Stimulated activated CD4-positive, alpha-beta T cell treated with anti-CD3 and anti-CD28 coated beads, Interleukin-2, amount 100 ng/mL, for 48 hours (primary cell): ENCODE measurements at places on chromosomes 12 and 14.
A peak's percentile ranks its signal among the peaks of the same experiment; 100 is the strongest.

DNA sequence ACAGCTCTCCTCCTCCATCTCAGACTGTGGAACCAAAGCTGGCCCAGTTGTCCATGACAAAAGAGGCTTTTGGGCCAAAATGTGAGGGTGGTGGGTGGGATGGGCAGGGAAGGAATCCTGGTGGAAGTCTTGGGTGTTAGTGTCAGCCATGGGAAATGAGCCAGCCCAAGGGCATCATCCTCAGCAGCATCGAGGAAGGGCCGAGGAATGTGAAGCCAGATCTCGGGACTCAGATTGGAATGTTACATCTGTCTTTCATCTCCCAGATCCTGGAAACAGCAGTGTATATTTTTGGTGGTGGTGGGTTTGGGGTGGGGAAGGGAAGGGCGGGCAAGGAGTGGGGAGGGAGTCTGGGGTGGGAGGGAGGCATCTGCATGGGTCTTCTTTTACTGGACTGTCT lies 11.8 kb upstream of the TAMALIN start:
- DNase-seq, result no peak

- no peak for DNase-seq
Observed at GRCh38 chr12:14841761-14842160, 1.6 kb downstream of the ART4 start.

- DNase-seq, result peak; percentile 55
Observed at GRCh38 chr12:54404061-54405004, 14.7 kb downstream of the ITGA5 start.

DNA sequence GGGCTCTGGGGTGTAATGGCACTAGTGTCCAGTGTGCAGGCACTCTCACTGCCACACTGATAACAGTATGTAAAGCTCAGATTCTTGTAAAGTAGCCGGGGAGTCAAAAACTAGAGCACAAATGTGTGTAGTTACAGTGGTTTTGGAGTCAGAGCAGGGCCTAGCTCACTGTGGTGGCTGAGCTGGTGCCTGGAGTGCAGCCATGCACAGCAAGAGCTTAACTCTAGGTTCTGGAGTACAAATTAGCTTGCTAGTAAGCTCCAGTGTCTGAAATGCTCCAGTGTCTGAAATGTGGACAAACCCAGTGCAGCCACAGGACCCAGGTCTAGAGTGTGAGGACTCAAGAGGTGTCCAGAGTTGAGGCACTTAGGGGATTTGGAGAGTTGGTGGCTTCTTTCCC lies 149.2 kb downstream of the MSRB3 start:
- no peak for DNase-seq

DNA sequence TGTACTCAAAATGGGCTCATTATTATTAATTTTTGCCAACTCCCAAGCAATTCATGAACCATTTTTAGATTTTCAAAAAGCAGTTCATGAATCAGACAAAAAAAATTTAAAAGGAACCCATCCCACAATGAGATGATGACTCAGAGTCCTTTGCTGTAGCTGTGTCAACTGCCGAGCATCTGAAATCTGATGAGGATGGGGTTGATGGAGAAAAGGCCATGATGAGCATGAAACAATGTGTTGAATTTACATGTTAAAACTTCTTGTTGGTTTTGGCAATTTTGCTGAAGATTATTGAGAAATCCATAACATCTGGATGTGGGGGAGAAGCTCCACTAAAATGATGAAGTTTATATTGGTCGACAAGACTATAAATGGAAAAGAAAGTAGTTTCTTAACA lies 378.0 kb downstream of the FOXG1 start:
- DNase-seq, result no peak

GRCh38 chr14:98198385-98198784 lies 1073.6 kb downstream of the BCL11B start:
- DNase-seq, result no peak

GRCh38 chr12:119784673-119785072 lies 92.4 kb downstream of the CIT start:
- no peak for DNase-seq

GRCh38 chr12:127083008-127083949 lies 1183.7 kb upstream of the TMEM132C start:
- DNase-seq, result no peak

DNA sequence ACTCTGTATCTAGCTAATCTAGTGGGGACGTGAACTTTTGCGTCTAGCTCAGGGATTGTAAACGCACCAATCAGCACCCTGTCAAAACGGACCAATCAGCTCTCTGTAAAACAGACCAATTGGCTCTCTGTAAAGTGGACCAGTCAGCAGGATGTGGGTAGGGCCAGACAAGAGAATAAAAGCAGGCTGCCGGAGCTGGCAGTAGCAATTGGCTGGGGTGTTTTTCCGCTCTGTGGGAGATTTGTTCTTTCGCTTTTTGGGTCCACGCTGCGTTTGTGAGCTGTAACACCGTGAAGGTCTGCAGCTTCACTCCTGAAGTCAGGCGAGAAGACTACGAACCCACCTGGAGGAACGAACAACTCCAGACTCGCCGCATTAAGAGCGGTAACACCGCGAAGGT lies 76.5 kb downstream of the SPRING1 start:
- no peak for DNase-seq

DNA sequence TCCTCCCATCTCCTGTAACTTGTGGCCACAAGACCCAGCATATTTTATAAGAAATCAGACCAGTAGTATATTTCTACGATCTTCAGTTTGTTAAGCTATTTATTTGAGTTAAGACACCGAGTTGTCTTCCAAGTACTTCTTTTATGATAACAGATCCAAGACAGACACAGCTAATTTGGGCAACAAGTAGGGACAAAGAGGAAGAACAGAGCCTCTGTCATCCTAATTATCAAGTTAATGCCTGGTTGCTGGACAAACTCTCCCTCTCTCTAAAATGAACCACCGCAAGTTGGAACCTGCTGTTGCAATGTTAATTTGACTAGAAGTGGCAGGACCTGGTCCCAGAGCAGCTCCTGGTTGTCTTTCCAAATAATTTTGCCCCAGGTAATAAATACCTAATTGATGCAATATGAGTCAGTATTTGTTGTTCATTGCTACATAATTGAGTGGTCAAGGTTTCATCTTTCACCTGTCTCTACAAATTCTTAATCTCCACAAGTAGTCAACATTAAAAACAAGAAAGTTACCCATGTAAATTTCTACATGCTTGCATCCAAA lies 323.7 kb downstream of the PAWR start:
- no peak for DNase-seq

- DNase-seq, result no peak
Observed at GRCh38 chr14:20191396-20191795, 700 bp downstream of the OR11G2 start.

DNA sequence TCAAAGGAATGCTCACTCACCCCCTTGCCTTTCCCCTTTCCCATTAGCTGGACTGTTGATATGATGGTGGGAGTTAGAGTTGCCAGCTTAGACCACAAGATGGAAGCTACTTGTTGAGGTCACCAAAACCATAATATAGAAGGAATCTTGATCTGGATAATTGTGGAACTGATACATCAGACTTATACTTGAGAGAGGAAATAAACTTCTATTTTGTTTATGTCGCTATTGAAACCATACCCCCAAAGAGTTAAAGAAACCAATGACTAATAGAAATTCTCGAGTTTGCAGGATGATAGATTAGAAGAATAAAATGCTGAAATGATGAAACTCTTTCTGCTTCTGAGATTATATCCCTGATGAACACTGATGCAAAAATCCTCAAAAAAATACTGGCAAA lies 37.9 kb downstream of the TDG start:
- no peak for DNase-seq

DNA sequence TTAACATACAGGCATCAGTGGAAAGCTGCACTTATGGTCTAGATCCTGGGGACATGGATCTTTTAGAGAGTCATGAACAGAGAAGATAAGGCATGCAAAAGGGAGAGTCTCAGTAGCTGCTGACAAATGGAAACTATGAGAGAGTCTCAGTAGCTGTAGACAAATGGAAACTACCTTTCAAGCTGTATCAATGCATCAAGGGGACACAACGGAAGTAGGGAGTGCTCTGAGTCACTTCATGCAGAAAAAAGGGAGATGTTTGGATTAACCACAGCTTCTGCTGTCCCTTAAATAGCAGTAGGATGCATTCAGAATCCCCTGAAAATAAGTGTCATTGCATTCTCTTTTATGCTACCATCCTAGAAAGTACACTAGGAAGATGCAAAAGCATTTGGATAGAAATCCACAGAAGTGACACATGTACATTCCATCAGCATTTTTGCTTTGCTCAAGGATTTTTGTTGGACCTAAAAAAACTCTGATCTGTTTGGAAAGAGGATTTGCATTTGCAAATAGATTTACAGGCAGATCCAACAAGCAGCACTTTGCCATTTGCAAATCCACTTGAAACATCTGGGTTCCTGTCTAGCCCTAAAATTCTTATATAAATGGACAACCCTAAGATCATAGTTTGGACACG lies 227.5 kb upstream of the LMO3 start:
- no peak for DNase-seq

DNA sequence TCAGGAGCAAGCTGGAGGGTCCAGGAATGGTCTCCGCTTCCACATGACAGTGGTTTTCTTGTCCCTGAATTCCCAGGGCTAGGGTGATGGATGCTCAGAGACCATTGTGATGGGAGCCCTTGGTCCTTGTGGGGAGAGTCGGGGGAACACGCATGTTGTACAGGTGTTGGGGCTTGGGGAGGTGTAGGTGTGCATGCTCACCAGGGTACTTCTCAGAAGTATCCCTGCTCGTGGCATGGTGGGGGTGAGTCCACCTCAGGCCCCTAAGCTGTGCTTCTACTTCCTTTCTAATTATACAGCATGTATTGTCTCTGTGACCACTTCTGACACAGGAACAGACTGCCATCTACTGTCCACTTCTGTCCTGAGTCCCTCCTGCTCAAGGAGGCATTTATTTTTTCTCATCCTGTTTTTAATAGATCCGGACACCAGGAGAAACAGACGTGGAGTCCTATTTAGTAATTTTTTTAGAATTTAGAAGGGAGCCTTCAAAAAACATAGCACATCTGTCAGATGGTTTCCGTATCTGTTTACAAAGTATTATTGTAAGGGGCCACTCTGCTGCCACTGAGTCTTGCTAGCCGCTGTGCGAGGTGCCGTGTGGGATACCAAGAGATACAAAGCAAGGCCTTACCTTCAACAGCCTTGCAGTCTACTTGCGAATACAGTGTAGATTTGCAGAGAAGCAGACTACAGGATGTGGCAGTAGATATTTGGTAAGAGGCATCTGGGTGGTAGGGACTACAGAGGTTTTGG lies 10.5 kb downstream of the NTF3 start:
- no peak for DNase-seq

DNA sequence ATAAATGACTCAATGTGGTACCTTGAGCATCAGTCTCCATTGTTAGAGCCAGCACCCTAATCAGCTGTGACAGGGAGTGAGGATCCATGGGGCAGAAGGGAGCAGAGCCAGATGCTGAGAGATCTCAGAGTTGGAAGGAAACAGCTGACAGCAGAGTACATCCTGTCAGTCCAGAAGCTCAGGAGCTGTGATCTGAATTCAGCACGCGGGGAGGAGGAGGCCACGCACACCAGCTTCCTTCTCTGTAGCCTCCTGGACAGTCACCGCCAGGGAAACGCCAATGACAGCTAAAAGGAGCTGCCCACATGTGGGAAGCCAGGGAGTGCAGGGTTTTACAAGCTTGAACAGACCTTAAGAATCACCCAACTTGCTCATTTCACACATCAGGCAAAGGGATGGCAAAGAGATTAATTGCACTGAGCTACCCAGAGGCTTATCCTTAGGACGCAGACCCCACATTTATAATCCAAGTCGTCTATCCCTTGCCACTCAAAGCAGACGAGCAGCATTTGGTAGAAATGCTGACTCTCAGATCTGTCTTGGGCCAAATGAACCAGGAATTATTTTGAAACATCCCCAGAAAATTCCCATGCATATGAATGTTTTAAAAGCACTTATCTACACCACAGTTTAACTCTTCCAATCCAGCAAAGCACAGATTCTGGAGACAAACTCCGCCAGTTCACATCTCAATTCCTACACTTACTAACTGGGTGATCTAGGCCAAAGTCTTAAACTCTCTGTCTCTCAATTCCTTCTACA lies 322.6 kb upstream of the TMTC1 start:
- DNase-seq, result no peak

DNA sequence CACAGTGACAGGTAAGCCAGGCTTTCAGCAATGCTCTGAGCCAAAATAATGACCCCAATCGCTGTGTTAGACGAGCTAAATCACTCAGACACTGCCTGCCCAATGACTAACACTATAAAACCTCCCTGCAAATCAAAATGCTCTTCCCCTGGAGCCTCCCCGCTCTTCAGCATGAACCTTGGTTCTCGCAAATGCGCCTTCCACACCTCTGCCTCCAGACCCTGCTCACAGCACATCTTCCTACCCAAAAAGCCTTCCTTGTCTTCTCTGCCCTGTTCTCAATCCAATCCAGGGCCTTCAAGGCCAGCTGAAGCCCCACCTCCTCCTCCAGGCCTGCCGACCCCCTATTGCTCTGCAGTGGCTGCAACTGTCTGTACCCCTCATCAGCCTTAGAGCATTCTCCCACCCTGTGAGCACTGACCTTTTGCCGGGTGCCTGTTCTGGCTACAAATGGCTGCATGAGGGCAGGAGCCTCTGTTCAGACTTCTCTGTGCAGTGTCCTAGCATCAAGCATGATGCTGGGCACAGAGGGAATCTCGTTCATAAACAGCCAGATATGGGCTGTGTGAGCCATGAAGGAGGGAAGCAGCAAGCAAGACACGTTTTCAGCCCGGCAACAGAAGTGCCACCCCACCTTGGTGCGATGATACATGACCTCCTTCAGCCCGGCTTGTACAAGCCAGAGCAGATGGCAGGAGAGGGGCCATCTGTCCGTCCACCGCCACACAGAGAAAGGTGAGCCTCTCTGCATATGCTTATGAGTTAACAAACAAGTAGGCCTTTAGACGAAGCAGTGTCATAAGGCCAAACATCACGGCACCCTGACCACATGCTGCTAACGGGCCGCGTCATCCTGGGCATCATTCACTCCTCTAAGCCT lies 64.5 kb upstream of the DDX11 start:
- DNase-seq, result no peak

DNA sequence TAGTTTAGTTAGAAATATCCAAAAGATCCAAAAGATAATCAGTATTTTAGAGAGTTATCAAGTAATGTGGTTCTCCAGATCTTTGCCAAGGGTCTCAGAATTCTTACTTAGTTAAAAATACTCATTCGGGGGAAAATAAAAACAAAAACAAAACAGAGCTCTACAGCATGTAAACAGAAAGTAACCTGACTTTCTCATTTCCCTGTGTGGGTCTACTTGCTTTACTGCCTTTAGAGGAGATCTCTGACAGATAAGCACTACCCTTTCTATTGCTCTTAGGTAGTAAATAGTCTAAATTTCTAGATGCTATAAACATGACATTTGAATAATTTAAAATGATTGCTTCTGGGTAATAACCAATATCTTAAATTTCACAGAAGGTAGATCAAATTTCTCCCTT lies 371.8 kb downstream of the RPL10L start:
- DNase-seq, result no peak

- DNase-seq, result no peak
Observed at GRCh38 chr12:128661226-128661569, 162.6 kb downstream of the SLC15A4 start.

DNA sequence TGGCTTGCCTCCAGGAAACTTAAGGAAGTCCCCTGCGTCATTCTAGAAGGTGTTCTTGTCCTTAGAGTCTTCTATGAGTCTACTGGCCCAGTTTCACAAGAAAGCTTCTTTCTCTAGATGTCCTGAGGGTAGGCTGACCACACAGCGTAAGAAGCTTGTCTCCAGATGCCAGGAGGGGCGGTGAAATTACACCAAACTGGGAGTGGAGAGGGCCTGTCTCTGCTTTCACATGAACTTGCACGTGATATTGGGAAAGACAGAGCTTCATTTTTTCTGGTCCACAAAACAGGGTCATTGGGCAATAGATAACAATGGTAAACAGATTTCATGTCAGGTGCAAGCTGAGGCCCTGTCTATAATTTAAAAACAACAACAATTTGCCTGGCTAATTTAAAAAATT lies 85.7 kb upstream of the TBX3 start:
- DNase-seq, result no peak

GRCh38 chr12:116693286-116694227 lies 44.3 kb downstream of the SPRING1 start:
- DNase-seq, result no peak
